ENCODE measurements at places on chromosomes 11 and 22.

DNA sequence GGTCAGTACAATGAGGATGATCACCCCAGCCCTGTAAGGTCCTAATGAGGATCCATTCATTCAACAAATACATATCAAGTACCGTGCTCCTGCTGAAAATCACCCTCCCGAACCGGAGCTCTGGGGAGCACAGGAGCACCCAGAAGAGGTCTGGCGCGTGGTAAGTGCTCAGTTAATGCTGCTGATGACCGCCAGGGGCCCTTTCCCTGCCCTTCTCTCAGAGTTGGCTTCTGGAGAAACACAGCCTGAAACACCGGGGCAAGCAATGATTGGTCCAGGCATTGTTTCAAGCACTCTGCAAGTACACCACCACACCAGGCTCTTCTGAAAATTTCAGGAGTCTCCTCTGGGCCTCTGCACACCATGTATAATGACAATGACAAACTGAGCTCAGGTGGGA lies 3.8 kb upstream of the CCDC86 start:
- DNase-seq = no peak

DNA sequence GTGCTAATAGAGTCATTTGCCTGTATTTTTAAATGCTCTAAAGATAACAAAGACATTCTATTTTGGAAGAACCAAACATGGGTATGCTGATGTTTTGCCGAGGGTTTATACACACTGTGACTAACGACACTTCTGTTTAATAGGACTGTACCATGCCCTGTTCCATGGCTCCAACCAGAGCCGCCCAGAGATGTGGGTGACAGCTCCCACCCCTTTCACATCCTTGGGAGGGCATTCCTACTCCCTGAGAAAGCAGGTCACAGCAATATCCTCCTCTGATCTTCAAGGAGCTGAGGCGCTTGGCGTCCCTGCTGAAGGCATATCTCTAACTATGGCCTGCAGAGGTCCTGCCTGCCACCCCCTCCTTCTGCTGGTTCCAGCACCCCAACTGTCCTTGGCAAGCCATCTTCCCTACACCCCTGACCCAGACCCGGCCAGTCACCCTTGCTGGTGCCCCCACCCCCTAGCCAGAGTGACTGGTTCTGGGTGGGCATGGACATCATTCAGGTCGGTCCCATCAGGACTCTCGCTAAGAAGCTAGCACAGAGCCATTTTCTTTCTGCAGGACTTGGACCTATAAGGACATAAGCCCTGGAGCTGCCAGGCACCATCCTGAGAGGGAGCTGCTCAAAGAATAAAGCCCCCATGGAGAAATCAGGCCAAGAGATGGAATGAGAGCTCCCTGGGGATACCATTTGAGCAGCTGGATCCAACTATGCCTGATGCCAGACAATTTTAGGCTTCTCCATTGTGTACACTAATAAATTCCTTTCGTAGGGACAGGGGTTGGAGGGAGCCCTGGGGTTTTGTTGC lies 381.3 kb downstream of the CTTN start:
- no peak for DNase-seq

GRCh38 chr22:35476341-35476740 lies 64.3 kb upstream of the RASD2 start:
- DNase-seq = no peak

DNA sequence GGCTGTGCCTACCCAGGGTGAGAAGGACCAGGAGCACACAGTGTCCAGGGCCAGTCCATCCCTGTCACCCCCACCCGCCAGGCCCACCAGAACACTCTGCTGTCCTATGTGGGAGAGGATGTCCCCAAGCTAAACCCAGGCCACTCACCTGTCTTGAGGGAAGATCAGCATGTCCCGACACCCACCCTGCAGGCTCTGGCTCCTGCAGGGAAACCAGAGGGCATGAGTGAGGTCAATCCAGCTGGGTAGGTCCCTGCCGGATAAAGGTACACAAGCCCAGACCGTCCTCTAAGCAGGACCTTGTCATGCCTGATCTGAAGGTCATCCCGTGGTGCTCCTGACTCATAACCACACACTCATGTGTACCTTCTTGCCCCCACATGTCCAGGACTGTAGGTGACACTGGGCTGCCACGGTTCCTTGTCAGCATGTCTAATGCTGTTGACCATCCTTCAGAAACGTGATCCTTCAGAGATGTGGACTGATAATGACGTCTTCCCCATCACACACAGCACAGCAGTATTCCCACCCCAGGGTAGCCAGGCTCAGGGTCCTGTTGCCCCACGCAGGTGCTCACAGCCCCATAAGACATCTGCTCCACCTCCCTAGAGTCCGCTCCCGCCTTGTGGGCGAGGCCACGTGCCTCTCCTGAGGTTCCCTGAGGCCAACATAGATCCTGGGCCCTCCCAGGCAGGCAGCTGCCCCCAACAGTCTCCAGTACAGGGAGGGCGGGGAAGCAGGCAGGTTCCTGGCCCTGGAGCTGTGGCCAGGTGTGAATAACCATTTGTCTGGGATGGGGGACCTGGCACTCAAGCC lies 6.1 kb downstream of the ARVCF start:
- no peak for DNase-seq

DNA sequence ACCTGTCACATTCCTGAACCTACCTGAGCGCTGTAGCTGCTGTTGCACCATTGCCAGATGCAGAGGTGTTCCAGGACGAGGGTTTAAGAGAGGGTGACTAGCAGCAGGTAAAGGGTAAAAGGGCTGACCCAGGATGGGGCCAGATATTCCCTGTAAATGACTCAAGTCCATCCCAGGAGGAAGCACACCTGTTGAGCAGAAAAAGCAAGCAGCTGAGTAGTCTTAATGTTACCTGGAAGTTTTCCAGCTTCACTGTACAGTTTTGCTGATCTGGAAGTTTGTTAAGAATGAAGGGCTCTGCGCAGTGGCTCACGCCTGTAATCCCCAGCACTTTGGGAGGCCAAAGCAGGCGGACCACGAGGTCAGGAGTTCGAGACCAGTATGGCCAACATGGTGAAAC lies 41.3 kb downstream of the DRG1 start:
- no peak for DNase-seq

DNA sequence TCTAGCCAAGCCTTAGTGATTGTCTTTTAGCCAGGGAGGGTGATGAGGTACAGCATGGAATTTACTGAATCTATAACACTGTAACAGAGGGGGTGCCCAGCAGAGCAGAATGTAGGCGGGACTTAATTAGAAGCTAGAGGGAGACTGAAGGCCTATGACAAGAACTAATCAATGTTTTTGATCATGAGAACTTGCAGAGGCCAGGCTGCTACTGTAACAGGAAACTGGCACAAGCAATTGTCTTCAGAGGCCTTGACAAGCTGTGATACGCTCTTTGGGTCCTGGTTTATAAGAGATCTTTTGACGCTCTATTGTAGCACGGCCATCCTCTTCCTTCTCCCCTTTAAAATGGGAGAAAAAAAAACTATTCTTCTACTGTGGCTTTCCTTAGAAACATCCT lies 1297.3 kb downstream of the JRKL start:
- no peak for DNase-seq

DNA sequence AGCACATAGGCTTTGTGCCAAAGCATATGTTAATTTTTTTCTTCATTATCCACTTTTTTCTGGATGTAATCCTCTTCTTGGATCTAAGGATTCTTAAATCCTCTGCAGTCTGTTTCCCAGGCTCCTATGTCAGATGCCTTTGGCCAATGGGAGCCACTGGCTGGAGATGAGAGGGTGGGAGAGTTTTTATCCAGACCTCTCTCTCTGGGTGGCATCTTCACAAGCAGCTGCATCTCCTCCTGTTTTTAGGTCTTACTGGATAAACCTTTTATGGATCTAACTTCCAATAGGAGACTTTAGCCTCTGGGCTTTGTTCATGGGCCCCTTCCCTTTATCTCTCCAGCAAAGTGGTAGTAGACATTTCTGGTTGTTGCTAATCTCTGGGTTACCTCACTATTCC lies 22.4 kb upstream of the MPPED2 start:
- DNase-seq = no peak

DNA sequence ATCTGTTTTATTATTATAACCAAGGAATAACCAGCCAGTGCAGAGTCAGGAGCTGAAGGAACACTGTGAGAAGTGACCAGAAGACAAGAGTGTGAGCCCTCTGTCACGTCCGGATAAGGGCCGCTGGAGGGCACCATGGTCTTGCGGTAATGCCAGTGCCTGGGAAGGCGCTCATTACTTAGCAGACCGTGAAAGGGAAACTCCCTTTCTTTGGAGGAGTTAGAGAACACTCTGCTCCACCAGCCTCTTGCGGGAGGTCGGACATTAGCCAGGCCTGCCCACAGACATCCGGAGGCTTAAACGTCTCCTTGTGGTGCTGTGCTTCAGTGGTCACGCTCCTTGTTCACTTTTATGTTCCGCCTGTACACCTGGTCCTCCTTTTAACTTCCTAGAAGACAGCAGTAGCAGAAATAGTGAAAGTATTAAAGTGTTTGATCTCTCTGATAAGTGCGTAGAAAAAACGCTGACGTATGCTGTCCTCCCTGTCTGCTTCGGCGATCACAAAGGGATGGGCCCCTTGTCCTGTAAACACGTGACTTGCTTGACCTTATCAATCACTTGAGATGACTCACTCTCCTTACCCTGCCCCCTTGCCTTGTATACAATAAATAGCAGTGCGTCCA lies 120.6 kb upstream of the LMO1 start:
- no peak for DNase-seq

- no peak for DNase-seq
These were observed 88.4 kb downstream of the GRIK4 start for GRCh38 chr11:120599816-120600420.

- no peak for DNase-seq
These were observed 43.8 kb downstream of the FBLN1 start for GRCh38 chr22:45546333-45547015.

- no peak for DNase-seq
These were observed 11.8 kb downstream of the TBC1D10A start for GRCh38 chr22:30314915-30315314.

DNA sequence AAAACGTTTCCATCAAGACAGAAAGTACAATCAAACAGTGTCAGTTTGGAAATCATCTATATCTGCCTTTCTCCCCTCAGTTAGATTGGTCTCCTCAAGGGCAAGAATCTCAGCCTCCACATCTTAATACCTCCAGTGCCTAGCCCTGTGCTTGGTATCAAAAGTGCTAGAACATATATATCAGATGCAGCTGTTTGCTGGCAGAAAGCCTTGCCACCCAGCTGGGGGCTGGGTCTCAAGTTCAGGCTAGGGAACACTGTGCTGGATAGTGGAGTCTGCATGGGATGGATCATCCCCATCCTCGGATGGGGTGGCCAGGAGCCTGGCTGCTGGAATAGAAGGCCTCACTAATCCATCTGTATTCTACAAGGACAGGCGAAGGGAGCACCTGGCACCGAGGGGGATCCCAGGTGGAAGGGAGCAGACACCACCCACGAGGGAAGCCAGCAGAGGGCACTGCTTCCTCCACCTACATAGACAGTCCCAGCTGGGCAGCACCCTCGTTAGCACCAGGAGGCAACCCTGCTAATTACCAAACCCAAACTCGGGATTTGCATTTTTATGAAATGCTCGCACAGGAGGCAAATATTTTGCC lies 602.2 kb downstream of the BUD13 start:
- no peak for DNase-seq

- no peak for DNase-seq
These were observed 5.0 kb downstream of the TIMM10B start for GRCh38 chr11:6486256-6486655.

DNA sequence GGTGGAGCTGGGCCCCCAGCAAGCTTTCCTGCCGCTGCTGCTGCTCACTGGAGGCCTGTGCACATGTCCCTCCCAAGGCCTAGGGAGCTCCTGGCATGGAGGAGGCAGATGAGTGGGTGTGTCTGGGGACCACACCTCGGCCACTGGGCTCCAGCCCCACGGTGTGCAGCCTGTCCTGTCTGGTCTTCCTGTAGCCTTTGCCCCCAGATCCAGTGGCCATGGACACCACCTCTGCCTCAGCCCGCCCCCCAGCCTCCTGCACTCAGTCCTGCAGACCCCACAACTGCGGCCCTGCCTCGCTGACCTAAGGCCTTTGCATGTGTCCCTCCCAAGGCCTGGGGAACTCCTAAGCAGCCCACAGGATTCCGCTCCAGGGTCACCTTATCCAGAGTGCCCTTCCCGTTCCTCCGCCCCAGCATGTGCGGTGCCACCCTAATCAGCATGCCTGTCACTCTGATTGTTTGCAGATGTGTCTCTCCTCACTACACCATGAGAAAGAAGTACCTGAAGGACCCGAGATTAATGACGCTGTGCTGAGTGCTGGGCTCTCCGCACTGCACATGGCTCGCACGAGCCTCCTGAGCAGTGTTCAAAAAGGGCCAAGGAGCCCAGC lies 8.6 kb downstream of the GAL start:
- DNase-seq = no peak

- DNase-seq = peak; percentile 15
These were observed 40.6 kb downstream of the WEE1 start for GRCh38 chr11:9613830-9614762.

DNA sequence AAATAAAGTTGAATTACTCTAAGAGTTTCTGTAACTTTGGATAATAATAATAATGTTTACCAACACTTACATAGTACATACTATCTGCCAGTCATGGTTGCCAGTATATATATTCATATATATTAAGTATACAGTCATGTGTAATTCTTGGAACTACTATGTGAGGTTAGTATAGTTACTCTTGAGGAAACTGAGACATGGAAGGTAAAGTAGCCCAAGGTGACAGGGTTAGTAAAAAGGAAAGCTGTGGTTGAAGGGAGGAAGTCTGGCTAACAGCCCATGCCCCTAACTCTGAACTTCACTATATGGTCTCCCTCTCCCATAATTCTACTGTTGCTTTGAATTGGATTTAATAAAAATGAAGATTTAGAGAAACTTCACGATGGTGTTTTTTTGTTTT lies 24.9 kb downstream of the FDX1 start:
- DNase-seq = no peak

GRCh38 chr22:28424427-28425080 lies 255.1 kb downstream of the TTC28 start:
- DNase-seq = peak; percentile 57

DNA sequence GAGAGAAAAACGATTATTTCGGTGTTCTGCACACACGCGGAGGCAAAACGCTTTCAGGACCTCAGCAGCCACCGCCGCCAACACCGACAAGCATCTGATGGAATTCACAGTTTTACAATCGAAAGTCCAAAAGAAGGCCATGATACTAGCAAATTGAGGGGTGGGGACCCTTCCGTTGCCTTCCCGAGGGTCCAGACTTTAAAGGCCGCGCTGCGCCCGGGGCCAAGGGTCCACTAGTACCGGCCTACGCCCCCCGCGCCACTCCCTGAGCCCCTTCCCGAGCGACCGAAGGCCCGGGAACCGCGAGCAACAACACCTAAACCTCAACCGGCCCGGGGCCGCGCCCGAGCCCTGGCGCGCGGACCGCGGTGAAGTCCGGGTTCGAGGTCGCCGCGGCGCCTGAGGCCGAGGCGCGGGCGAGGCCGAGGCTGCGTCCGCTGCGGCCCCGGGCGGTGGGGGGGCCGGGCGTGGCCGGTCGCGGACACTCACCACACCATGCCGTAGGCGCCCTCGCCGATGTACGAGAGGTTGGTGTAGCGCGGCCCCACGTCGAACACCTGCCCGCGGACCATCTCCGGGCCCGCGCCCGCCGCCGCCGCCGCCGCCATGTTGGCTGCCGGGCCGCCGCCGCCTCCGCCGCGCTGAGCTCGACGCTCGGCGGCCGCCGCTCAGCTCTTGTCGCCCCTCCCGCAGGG lies 465 bp downstream of the MAPK1 start:
- no peak for DNase-seq

- DNase-seq = no peak
These were observed 9.2 kb upstream of the TSKU start for GRCh38 chr11:76773921-76774361.

- no peak for DNase-seq
These were observed 12.1 kb downstream of the BTBD10 start for GRCh38 chr11:13450832-13451397.
